ENCODE measurements at places on chromosomes 5 and 9.

GRCh38 chr5:72206994-72207393 is 99.7 kb downstream of the MAP1B start:
- DNase-seq, result no peak

- no peak for DNase-seq
These were observed 3.1 kb upstream of the AHRR start for GRCh38 chr5:318341-318897.

DNA sequence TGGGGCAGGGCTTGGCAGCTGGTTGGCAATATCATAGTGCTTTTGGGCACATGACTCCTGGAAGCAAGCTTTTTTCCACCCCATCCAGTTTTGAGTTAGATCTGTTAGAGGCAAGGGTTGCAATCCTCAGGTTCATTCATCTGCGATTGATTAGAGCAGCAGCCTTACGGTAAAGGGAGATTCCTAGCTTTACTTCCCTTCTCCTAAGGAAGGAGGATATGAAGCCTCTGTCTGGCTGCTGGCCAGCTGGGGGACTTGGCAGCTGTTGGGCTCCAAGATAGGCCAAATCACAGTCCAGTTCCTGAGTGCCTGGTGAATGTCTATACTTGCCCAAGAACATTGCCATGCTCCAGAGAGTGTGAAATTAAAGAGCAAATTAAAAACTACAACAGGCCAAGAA is 113.4 kb upstream of the CCNH start:
- no peak for DNase-seq

GRCh38 chr5:42767491-42768105 is 11.0 kb downstream of the CCDC152 start:
- DNase-seq, result no peak

DNA sequence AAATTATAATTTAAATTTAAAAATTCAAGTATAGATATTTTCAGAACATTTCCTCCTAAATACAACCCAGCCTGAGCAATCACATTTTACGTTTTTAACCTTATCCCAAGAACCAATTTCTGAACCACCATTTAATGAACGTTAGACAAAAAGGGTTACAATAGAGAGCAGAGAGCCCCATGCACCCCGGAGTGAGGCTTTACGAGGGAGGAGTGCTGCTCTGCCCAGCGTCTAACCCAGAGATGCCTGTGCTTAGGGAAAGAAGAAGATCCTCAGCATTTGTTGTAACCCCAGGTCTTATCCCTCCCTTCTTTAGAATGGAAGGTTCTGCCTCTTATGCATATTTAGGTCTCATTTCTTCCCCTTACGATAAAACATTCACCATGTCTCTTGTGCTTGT is 169.1 kb downstream of the ICE1 start:
- DNase-seq, result no peak

DNA sequence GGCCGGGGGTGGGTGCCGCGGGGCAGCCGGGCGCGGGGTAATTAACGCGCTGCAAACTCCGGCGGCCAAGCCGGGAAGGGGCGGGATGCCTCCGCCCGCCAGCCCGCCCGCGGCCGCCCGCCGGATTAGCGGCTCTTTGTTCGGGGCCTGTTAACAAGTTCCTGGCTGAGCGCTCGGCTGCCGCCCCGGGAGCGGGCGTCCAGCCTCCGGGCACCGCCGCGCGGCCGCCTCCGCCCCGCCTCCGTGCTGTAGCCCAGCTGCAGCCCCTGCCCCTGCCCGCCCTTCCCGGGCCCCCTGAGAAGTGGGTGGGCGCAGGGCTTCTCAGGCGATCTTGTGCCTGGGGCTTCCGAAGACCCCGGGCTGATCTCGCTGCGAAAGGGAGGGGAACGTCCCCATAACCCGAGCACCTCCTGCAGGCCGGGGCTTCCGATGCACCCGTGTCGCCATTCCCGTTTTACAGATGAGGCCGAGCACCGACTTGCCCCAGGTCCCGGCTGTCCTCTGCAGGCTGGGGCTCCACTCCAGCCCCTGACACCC is 7.5 kb downstream of the UNC5A start:
- DNase-seq, result no peak

- DNase-seq, result no peak
These were observed 1.3 kb downstream of the RNF38 start for GRCh38 chr9:36398745-36399144.

GRCh38 chr5:89065919-89066318 is 182.9 kb upstream of the MEF2C start:
- DNase-seq, result no peak

DNA sequence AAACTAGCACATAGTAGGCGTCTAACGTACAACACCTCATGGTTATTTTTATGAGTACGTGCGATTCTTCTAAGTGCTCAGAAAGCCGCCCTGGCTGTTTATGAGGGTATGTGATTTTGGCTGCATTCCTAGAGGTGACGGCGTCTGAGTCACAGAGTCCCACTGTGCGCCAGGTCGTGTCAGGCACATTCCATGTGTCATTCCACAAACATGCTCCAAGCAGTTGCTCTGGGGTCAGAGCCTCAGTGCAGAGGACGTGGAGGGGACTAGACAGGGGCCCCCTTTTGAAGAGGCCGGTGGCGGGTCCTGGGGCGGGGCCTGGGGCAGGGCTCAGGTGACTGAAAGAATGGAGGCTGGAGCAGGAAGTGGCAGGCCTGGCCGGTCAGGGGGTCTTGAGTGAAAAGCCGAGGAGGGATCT is 51.9 kb downstream of the NEK6 start:
- no peak for DNase-seq

GRCh38 chr5:32831624-32832023 is 120.5 kb downstream of the NPR3 start:
- DNase-seq, result no peak

- no peak for DNase-seq
These were observed 139.1 kb downstream of the PIP5K1B start for GRCh38 chr9:68844157-68844556.

DNA sequence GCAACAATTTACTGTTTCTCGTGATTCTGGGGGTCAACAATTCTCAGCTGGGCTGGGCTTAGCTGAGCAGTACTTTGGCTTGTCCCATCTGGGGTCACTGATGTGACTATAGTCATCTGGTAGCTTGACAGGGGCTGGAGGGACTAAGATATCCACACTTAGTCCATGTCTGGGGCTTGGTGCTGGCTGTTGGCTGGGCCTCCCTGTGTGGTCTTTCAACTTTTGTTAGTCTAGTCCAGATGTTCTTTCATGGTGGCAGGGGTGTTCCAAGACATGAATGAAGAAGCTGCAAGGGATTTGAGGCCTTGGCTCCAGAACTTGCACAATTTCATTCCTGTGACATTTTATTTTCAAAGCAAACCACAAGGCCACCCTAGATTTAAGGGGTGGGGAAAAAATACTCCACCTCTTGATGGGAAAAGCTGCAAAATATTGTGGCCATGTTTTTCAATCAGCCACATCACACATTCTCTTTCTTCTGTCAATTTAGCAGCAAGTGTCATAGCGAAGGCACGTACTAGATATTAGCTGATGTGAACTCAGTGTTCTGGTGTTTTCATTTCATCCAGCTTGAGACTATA is 59.2 kb downstream of the TSSK1B start:
- no peak for DNase-seq

GRCh38 chr9:24587883-24588282 is 42.2 kb upstream of the IZUMO3 start:
- DNase-seq, result no peak

DNA sequence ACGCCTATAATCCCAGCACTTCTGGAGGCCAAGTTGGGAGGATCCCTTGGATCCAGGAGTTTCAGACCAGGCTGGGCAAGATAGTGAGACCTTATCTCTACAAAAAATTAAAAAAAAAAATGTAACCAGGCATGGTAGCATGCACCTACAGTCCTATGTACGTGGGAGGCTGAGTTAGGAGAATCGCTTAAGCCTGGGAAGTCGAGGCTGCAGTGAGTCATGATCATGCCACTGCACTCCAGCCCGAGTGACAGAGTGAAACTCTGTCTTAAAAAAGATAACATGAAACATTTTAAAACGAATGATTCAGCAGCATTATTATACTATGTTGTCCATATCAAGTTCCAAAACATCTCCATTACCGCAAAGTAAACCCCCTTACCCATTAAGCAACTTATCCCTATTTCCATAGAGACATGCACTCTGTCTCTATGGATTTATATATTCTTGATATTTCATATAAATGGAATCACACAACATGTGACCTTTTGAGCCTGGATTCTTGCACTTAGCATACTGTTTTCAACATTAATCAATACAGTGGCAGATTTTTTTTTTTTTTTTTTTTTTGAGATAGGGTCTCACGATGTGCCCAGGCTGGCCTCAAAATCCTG is 56.9 kb upstream of the MTMR12 start:
- DNase-seq, result no peak

- DNase-seq, result no peak
These were observed 15.5 kb upstream of the MGAT1 start for GRCh38 chr5:180817893-180818674.

DNA sequence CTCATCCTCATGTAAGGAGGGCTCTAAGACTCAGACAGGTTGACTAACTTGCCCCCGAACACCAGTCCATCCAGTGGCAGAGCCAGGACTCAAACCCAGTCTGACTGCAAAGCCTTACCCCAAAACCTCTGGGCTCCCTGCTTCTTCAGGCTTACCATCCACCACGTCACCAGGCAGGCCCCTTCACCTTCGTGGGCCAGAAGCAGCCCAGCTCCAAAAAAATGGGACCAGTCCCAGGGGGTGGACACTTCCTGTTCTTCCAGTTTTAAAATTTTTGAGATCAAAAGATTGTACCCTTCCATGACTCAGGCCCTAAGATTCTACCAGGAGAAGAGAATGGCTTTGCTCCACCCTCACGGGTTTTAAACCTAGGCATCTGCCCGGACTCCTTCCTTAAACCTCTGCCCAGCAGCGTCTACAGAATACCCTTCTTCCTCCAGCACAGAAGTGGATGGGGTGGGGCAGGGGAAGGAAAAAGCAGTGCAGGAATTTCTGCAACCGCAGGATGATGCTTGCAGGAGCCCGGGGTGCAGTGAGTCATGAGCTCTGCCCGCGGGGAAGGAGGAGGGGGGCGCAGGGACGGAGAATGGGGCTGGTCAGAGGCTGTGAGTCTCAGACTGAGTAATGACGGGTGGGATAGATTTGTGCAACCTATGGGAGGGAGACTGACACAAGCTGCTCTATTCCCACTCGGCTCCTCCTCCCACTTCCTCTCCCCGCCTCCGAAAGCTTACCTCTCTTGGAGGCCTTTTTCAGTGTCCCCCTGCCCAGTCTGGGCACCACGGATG is 50.4 kb upstream of the STXBP1 start:
- DNase-seq, result peak; percentile 89

GRCh38 chr5:78500871-78501270 is 140.5 kb downstream of the SCAMP1 start:
- DNase-seq, result no peak

DNA sequence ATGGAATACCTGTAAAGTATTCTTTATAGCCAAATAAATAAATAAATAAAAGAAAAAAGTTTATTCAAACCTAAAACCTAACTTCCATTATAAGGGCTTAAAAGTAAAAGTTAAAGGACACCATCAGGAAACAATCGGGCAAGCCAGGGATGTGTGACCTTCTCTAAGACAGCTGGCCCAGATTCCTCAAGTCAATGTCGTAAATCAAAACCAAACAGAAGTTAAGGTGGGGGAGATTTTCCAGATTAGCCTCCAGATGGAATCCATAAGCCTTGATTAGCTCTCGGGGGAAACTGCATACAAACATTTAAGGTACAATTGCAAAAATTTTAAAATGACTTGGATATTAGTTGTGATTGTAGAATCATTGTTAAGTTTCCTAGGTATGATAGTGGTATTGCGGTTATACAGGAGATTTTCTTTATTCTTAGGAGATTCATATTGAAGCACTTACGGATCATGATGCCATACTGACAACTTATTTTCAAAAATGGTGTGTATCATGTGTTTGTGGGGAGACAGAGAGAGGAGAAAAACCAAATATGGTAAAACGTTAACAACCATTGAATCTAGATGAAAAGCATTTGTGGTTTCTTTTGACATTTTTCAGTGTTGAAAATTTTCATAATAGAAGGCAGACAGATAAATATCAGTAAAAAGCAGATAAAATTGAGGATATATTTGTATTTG is 21.5 kb upstream of the MGAT1 start:
- no peak for DNase-seq

DNA sequence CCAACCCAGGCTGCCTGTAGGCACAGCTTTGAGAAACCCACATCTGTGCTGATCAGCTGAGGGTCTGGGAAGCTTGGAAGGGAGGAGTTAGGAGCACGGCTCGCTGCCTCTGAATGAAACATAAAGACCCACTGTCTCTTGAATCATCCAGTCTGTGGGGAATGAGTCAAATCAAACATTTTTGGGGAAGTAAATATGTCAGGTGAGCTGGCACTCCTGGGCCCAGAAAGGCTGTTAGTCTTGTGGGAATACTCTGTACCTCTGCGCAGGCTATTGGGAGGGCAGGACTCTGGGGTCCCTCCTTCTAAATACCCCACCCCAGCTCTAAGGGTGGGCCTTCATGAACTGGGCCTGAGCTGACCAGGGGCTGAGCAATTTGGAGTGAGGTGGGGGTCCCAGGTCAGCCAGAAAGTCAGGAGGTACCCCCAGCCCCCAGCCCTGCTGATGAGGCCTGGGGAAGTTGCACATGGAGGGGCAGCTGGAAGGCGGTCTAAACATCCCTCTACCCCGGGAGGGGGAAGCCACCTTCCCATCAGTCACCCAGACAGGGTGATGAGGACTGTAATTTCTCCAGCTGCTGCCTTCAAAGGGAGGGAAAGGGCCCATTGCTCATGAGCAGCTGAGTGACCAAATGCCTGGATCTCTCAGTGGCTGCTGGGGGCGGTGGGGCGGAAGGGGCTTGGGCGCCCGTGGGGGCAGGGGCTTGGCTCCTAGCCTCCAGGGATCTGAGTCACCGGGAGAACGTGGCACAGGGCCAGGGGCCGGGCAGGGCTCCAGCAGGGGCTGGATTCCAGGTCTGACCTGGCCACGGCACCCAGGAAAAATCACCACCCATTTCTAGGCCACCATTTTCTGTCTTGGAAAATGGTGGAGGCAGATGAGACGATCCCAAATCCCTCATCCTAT is 10.8 kb downstream of the FIBCD1 start:
- no peak for DNase-seq
